AG10803 (cell line): ENCODE measurements at places on chromosomes 2 and 18.

DNA sequence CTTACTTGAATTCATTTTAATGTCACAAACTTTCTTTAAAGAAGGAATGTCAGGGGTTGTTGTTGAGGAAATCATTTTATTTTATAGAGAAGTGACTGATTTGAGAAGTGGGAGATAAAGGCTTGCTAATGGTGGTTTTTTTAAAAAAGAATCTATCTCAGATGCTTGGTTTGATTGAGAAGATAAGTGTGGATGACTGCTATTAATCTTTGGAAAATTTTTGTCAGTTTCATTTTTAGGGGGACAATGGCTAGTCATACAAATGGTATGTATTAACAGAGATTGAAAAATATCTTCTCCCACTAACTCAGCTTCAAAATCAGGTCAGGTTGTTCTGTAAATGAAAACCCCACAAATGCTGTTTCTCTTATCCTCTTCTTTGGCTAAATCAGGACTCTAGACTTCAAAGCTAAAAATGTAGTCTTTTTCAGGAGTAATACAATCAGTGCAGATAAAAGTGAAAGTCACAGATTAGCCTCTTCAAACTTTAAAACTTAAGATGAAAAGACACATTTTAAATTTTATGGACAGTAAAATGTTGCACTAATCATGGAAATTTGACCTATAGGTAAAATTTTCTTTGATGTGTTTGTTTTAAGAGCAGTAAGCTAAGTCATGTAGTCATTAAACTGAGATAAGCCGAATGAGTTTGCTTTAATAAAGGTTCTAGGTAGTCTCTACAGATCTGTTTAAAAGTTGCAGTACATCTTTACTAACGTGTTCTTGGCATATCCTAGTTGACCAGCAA is 674.2 kb upstream of the VRK2 start:
- no peak for DNase-seq

- peak; percentile 75 for DNase-seq
These were observed 227.8 kb upstream of the RBBP8 start for GRCh38 chr18:22705328-22705727.

DNA sequence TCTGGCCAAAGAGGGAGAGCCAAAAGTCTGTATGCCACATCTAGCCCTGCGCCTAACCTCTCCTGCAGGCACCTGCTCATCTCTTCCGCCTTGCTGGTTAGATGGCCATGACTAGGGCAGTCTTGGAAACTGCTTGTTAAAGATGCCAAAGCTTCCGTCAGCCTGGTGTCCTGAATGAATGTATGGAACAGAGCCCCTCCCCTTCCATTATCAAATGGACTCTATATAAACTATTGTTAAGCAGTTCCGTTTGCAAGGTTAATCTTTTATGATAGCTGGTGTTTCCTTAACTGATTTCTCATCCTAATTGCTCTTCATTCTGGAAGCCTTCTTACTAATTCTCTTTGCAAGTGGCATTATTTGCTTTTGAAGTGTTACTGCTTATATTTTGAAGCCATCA is 87.1 kb downstream of the ATP9B start:
- DNase-seq, result no peak

DNA sequence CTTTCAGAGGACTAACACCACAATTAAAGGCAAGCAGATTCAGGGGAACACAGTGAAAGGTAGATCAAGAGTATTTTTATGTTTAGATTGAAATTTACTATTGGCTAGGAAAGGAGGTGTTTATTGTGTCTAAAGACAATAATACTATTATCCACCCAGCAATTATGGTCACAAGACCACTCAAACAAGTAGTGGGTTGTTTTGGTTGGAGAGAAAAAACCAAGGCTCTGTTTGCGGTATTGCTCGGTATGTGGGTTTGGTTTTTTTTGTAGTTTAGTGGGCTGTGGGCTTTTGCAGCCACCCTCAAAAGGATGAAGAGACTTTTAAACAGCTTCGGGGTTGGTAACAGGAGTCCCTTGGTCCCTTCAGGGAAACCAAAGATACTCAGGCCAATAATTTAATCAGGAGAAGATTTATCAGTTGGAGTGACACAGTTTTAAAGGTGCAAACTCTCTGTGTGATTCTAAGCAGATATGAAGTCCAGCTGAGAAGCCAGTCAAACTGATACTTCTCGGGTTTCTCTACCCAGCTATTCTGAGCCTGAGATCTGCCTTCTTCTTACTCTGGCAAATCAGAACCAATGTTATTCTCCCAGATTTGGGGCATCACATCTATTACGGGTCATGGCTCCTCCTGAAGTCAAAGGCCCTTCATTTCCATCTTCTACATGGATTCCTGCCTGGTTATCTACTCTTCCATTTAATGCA is 55.3 kb downstream of the DCC start:
- no peak for DNase-seq

DNA sequence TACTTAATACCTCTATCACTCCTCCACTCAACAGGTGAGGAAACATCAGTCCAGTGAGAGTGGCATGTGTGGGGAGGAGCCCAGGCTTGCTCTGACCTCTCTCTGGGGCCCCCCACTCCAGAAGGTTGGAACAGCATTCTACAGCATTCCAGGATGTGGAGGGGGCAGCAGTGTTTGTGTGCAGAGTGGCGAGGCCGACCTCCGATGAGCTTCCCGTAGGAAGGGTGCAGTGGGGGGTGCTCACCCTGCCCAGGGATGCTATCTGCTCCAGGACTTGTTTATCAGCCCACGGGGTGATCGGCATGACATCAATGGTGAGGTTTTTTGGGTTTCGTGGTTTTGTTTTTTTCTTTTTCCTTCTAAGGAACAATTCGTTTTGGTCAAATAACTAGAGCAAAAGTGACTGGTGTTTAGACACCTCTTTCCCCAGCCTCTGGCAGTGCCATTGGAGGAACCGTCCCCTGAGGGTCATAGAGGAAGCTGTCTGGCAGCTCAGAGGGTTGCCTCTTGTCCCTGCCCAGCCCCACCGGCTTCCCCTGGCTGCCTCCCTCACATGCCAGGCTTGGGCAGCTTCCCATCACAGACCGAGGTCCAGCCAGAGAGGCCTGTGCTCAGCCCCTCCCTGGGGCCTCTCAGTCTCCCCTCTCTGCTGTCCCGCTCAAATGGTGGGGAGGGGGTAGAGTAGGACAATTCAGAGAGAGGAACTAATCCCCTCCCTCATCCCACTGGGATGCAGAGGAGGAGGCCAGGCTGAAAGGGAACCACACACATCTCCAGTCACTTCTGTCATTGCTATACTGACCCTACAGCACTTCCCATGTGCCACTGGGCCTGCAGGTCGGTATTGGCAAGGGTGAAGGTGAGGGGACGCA is 96.5 kb downstream of the ZFP36L2 start:
- DNase-seq, result no peak

DNA sequence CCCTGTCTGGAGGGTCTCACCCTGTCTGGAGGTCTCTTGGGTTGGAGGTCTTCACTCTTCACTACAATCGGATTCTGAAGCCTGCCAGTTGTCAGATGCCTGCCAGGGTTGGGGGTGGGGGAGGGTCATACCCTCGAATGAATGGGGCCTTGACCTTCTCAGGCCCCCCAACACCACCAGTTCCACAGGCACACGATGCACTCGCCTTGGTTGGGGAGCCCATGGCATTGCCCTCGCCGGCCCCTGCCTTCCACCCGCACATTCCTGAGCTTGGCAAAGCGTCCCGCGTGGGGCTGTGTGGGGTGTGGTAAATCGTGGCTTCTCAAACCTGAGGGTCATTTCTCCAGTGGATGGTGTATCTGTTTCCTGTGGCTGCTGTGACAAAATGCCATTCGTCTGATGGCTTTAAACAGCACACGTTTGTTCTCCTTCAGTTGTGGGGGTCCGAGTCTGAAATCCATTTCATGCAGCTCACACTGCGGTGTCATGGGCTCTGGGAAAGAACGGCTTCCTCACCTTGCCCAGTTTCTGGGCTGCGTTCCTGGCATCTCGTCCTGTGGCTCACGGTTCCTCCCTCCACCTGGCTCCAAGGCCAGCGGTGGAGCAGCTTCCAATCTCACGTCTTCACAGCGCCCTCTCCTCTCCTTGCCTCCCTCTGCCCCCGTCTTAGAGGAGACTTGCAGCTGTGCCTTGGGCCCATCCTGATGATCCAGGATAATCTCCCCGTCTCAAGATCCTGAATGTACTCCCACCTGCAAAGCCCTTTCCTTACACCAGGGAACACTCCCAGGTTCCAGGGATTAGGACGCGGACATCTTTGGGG is 38.0 kb upstream of the HPCAL1 start:
- no peak for DNase-seq

DNA sequence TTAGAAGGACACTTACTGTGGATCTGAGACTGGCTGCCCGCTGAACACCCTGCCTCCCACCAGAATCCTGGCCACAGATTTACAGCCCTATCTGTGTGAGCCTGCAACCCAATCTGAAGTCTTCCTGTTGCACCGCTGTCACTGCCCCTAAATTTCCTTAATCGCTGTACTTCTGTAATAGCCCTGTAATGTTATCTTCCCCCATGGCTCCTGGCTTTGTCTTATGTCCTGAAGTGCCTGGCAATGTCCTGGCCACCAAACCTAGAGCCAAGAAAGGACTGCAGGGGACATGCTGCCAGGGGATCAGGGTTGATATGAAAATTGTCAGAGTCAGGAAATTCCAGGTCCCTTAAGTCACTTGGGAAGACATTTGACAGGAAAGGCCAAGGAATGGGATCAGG is 52.7 kb downstream of the FHOD3 start:
- no peak for DNase-seq

DNA sequence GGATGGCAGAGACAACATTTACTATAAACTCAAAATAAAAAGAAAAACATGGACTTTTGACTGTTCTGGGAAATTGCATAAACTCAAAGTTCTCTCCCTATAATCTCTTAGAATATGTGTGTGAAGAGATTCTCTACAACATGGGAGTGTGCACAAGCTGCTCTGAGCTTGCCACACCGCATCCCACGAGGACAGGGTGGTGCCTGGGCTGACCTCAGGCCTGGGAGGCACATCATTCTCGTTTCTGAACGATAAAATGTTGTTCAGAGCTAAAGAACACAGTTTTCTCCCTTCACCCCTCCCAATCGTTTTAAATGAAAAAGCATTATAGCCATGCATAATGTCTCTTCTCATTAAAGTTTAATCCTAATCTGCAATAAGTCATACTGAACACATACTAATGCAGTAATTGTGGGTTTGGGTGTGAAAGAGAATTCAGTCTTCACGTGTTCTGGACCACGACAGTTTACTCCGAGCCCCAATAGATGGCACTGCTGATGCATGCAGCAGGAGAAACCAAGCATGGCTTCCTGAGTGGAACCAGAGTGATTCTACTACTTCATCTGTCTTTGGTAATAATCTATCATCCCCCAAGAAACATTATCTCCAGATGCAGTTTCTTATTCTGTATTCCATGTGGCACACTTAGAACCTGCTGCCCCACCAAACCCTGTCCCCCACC is 46.9 kb upstream of the LAMA1 start:
- peak; percentile 22 for DNase-seq

DNA sequence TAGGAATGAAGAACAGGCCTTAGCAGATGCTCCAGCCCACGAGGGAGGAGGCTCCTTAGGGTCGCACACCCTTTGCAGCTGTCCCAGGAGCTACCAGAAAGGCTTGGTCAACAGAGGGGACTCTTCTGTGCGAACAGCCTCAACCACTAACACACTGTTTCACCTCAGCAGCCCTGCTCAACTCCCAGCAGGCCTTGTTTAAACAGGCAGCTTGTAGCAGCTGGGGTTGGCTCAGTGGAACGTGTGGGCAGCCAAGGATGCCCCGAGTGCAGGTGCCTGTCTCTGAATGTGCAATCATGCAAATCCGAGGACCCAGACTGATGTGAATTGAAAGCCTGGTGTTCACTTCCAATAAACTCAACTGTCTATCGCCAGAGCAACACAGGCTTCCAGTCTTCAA is 88.7 kb upstream of the CXCR4 start:
- DNase-seq, result no peak

- DNase-seq, result peak; percentile 15
These were observed 404.1 kb downstream of the ZEB2 start for GRCh38 chr2:144115739-144116291.

- DNase-seq, result no peak
These were observed 77.7 kb upstream of the CHRNA1 start for GRCh38 chr2:174841936-174842335.

DNA sequence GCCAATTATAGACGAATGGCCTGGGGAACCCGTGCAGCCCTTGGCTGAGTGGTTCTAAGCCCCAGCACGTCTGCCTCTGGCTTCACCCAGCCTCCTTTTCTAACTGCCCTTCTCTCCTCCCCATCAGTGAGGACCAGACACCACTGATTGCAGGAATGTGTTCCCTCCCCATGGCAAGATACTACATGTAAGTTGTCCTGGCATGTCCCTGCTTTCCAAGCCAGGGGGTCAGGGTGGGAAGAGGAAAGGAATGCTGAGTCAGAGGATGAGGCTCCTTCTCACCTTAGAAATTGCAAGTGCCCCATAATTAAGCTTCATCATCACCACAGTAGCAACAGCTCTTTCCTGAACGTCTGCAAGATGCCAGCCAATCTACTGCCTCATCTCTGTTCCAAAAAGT is 4.8 kb downstream of the IL1F10 start:
- no peak for DNase-seq

DNA sequence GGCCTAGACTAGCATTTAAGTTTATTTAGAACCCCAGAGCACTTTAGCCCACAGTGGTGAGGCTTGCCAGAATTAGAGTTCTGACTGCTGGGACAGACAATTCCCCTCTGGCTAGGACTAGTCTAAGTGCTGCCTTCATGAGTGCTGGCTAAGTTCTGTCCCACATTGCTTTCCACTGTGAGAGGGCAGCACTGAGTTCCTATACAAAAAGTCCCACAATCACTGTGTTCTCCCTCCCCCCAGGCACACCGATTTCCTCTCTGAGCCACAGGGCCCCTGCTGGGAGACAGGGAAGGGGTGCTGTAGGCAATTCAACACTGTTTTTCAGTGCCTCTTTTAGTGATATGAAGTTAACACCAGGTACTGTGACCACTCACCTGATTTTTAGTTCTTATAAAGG is 310.9 kb downstream of the DLGAP1 start:
- no peak for DNase-seq

DNA sequence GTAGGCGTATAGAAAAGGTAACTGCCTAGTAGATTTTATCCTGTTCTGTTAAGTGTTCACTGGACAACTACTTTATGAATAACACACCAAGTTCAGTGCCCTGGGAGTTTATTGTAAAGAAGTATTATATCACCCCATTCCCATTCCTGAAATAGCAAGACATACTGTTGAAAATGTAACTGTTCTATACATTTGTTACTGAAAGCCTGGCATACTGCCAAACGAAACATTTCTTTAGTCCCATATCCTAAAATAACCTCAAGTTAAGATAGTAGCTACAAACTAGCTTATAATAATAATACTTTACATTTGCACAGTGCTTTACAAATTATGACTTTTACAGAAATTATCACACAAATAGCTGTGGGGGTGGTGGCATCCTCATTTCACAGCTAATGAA is 25.1 kb downstream of the SPDYA start:
- no peak for DNase-seq
